ENCODE measurements at places on chromosomes 11 and 22. TPM values are rescaled to one million over a fixed set of nuclear protein-coding genes. Genes with fewer than 3 reads are reported as not detected.

- no peak overlapping the region for H3K27ac ChIP-seq
- H3K36me3 ChIP-seq, result no peaks in the 10 kb centered on the region
- no peaks in the 10 kb centered on the region for H3K4me1 ChIP-seq
- DNase-seq, result no peak
Observed at GRCh38 chr11:19598456-19598855, 114.2 kb upstream of the NAV2 start.

DNA sequence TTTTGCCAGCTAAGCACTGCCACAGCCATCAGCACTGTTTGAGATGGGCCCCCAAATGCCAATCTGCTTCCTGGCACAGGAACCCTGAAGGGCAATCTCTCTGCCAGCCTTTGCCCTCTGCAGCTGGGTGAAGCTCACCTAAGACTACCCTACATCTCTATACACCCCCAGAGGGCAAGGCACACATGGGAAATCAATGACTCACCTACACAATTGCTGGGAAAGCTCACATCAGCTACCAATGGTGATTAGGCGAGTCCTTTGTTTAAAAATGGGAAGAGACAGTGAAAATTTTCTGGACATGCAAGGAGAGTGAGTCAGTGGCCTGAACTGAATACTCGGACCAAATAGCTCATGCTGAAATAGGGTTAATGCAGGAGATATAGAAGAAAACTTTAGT lies 12.6 kb upstream of the PRDM11 start:
- H3K27ac ChIP-seq, result no peak overlapping the region
- peaks cover 14% of the 10 kb centered on the region for H3K36me3 ChIP-seq
- H3K4me1 ChIP-seq, result no peaks in the 10 kb centered on the region
- no peak for DNase-seq
- peaks cover 72% of the 10 kb centered on the region for H3K27me3 ChIP-seq
- no peak overlapping the region for H3K4me3 ChIP-seq

The PRR33 gene
- not detected for polyA plus RNA-seq

- no peak overlapping the region for H3K4me3 ChIP-seq
- no peak overlapping the region for H3K27ac ChIP-seq
- H3K4me1 ChIP-seq, result no peaks in the 10 kb centered on the region
Observed at GRCh38 chr22:31363885-31364465, 17.8 kb upstream of the PATZ1 start.

- no peaks in the 10 kb centered on the region for H3K36me3 ChIP-seq
- no peak for DNase-seq
- H3K4me1 ChIP-seq, result peaks cover 22% of the 10 kb centered on the region
- no peak overlapping the region for H3K4me3 ChIP-seq
- H3K27me3 ChIP-seq, result no peaks in the 10 kb centered on the region
Observed at GRCh38 chr11:102553835-102554282, 23.3 kb upstream of the MMP7 start.

GRCh38 chr22:23037429-23038333 lies 32.6 kb upstream of the GNAZ start:
- DNase-seq, result peak; percentile 18
- H3K4me1 ChIP-seq, result peaks cover 57% of the 10 kb centered on the region
- H3K36me3 ChIP-seq, result no peaks in the 10 kb centered on the region
- peak overlapping the region; percentile 78 for H3K4me3 ChIP-seq

The OR51S1 gene
- not detected for polyA plus RNA-seq

The FAM180B gene
- polyA plus RNA-seq, result not detected

The P2RX6 gene
- polyA plus RNA-seq, result not detected
